ENCODE measurements at places on chromosomes 12 and 14. TPM values are rescaled to one million over a fixed set of nuclear protein-coding genes. Genes with fewer than 3 reads are reported as not detected.
A peak's percentile ranks its signal among the peaks of the same experiment; 100 is the strongest.

Gene CELA1
- total RNA-seq, result not detected

Gene NOPCHAP1
- 24.3 TPM for total RNA-seq

Gene ANKRD52
- total RNA-seq, result 60.3 TPM

Gene SLC38A1
- 144 TPM for total RNA-seq

Gene MYH6
- 0.04 TPM for total RNA-seq

Gene LRRC10
- total RNA-seq, result not detected

Gene LMNTD1
- not detected for total RNA-seq

Gene MSI1
- total RNA-seq, result 127 TPM

Gene OTUB2
- total RNA-seq, result 7.0 TPM

Gene KRT3
- total RNA-seq, result not detected

Gene ADAM21
- total RNA-seq, result 0.12 TPM

Gene FAM181A
- total RNA-seq, result not detected

Gene DAZAP2
- total RNA-seq, result 106 TPM

Gene LTBP2
- total RNA-seq, result 0.79 TPM

Gene TSPAN8
- total RNA-seq, result 0.33 TPM

Gene KRT6B
- total RNA-seq, result not detected

GRCh38 chr12:48169011-48169410 is 11.7 kb upstream of the ASB8 start:
- no peaks in the 10 kb centered on the region for H3K36me3 ChIP-seq
- no peak overlapping the region for H3K4me3 ChIP-seq
- no peak overlapping the region for H3K27ac ChIP-seq

- no peak overlapping the region for H3K4me3 ChIP-seq
- no peak for DNase-seq
- peaks cover under 1% of the 10 kb centered on the region for H3K36me3 ChIP-seq
- no peak overlapping the region for H3K27ac ChIP-seq
- no peaks in the 10 kb centered on the region for H3K27me3 ChIP-seq
Observed at GRCh38 chr12:12764824-12765223, 20.6 kb upstream of the APOLD1 start.

DNA sequence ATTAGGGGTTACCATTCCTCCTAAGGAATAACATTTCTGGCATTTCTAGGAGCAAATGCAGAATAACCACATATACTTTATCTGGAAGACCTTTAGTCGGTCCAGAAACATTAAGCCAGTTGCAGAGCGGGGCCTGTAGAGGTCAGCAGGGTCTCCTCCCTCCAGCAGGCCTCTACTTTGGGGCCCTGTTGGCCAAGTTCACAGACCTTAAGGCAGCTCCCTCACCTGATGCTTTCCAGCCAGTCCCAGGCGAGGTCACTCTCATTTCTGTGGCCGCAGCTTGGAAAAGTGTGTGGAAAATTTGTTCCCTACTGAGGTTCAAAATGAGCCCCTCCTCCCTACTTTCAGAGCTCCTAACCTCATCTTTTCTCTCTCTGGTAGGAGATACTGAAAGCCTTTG is 74.1 kb downstream of the ESR2 start:
- H3K36me3 ChIP-seq, result peaks cover 45% of the 10 kb centered on the region

GRCh38 chr14:95488376-95489213 is 27.9 kb downstream of the SYNE3 start:
- no peaks in the 10 kb centered on the region for H3K36me3 ChIP-seq
- peaks cover 4% of the 10 kb centered on the region for H3K27me3 ChIP-seq
- peaks cover 19% of the 10 kb centered on the region for H3K4me1 ChIP-seq
- no peak for DNase-seq

- H3K27me3 ChIP-seq, result no peaks in the 10 kb centered on the region
- H3K36me3 ChIP-seq, result no peaks in the 10 kb centered on the region
- DNase-seq, result no peak
- H3K4me1 ChIP-seq, result peaks cover 4% of the 10 kb centered on the region
Observed at GRCh38 chr12:76460807-76461206, 98.8 kb downstream of the OSBPL8 start.

GRCh38 chr12:109544955-109545531 is 28.3 kb downstream of the MMAB start:
- H3K27me3 ChIP-seq, result peaks cover 30% of the 10 kb centered on the region
- peaks cover 4% of the 10 kb centered on the region for H3K4me1 ChIP-seq
- H3K27ac ChIP-seq, result no peak overlapping the region
- no peak for DNase-seq

- peaks cover 41% of the 10 kb centered on the region for H3K36me3 ChIP-seq
- H3K27ac ChIP-seq, result no peak overlapping the region
- DNase-seq, result no peak
- H3K4me3 ChIP-seq, result no peak overlapping the region
Observed at GRCh38 chr14:39083127-39083526, 19.9 kb downstream of the SEC23A start.

- no peak overlapping the region for H3K4me3 ChIP-seq
- no peak overlapping the region for H3K27ac ChIP-seq
- H3K36me3 ChIP-seq, result peaks cover 4% of the 10 kb centered on the region
- DNase-seq, result no peak
- no peaks in the 10 kb centered on the region for H3K27me3 ChIP-seq
Observed at GRCh38 chr12:113201187-113202177, 16.0 kb downstream of the RITA1 start.

- no peaks in the 10 kb centered on the region for H3K27me3 ChIP-seq
- no peaks in the 10 kb centered on the region for H3K36me3 ChIP-seq
- H3K4me1 ChIP-seq, result peaks cover 30% of the 10 kb centered on the region
- peak overlapping the region; percentile 93 for H3K27ac ChIP-seq
- peak overlapping the region; percentile 84 for H3K4me3 ChIP-seq
Observed at GRCh38 chr14:103056322-103057027, 874 bp downstream of the CDC42BPB start.

DNA sequence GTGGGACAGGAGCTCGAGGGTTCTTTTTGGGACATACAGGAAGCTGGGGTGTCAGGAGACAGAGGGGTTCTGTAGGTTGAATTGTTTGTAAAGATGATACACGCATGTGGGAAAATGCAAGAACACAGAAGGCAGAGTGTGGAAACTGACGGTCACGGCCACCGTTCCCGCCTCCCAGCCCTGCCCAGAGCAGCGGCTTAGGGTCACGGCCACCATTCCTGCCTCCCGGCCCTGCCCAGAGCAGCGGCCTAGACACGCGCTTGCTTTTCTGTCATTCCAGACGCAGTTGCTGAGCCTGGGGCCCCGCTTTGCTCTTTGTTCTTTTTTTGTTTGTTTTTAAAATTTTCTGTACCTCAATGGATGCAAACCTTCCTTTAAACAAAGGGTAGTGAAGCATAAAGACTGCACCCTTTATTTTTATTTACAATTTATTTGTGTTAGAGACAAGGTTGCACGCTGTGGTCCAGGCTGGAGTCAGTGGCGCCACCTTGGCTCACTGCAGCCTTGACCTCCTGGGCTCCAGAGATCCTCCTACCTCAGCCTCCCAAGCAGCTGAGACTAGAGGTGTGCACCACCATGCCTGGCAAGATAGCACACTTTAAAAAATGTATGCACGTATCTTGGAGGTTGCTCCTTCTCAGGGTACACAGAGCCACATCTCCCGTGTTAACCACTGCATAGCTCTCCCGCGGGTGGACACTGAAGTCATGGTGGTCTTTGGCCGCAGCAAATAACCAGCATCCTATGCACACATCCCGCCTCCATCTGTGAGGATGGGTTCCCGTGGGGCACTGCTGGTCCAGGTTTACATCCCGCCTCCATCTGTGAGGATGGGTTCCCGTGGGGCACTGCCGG is 142.3 kb downstream of the ADGRD1 start:
- no peaks in the 10 kb centered on the region for H3K36me3 ChIP-seq
- H3K27ac ChIP-seq, result no peak overlapping the region
- H3K4me3 ChIP-seq, result no peak overlapping the region

- DNase-seq, result no peak
- no peak overlapping the region for H3K27ac ChIP-seq
- H3K4me1 ChIP-seq, result no peaks in the 10 kb centered on the region
- no peaks in the 10 kb centered on the region for H3K27me3 ChIP-seq
- H3K4me3 ChIP-seq, result no peak overlapping the region
Observed at GRCh38 chr12:29159661-29160060, 10.6 kb downstream of the FAR2 start.

GRCh38 chr12:117523971-117524370 is 162.5 kb upstream of the NOS1 start:
- H3K4me3 ChIP-seq, result no peak overlapping the region
- H3K27me3 ChIP-seq, result peaks cover 88% of the 10 kb centered on the region
- H3K4me1 ChIP-seq, result peaks cover 11% of the 10 kb centered on the region
- DNase-seq, result no peak

- no peak for DNase-seq
- no peak overlapping the region for H3K27ac ChIP-seq
- H3K27me3 ChIP-seq, result no peaks in the 10 kb centered on the region
Observed at GRCh38 chr12:97910559-97910958, 448.0 kb downstream of the RMST start.

- peak; percentile 26 for DNase-seq
- no peak overlapping the region for H3K4me3 ChIP-seq
- H3K36me3 ChIP-seq, result no peaks in the 10 kb centered on the region
Observed at GRCh38 chr12:103503546-103504480, 8.0 kb upstream of the C12orf42 start.

- H3K36me3 ChIP-seq, result no peaks in the 10 kb centered on the region
- no peak overlapping the region for H3K4me3 ChIP-seq
- no peaks in the 10 kb centered on the region for H3K27me3 ChIP-seq
Observed at GRCh38 chr12:79233341-79233781, 368.8 kb downstream of the SYT1 start.

GRCh38 chr12:128305336-128305892 is 38.4 kb downstream of the TMEM132C start:
- peaks cover 9% of the 10 kb centered on the region for H3K27me3 ChIP-seq
- no peaks in the 10 kb centered on the region for H3K36me3 ChIP-seq
- no peak overlapping the region for H3K27ac ChIP-seq
- DNase-seq, result no peak

DNA sequence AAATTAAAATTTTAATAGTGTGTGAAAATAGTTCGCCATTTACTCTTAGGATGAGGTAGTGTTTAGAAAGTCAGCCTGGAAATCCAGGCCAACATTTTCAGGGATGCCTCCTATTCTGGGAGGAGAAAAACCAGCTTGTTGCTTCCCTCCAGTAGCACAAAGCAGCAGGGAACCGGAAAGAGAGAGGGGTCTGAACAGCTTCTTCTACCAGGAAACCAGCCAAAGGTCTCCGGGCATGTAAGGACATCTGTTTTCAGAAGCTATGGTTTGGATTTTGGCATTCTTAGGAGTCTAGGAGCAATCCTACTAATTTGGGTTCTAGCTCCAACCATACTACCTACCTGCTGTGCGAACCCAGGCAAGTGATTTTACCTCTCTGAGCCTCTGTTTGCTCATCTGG is 85.3 kb downstream of the DPF3 start:
- peaks cover 19% of the 10 kb centered on the region for H3K27me3 ChIP-seq
- no peaks in the 10 kb centered on the region for H3K4me1 ChIP-seq
- H3K27ac ChIP-seq, result no peak overlapping the region
- no peak overlapping the region for H3K4me3 ChIP-seq

- DNase-seq, result no peak
- H3K4me3 ChIP-seq, result no peak overlapping the region
- no peaks in the 10 kb centered on the region for H3K36me3 ChIP-seq
- H3K27ac ChIP-seq, result no peak overlapping the region
- no peaks in the 10 kb centered on the region for H3K27me3 ChIP-seq
Observed at GRCh38 chr14:62364161-62364560, 601.9 kb downstream of the SNAPC1 start.

- no peaks in the 10 kb centered on the region for H3K36me3 ChIP-seq
- no peak for DNase-seq
- no peak overlapping the region for H3K27ac ChIP-seq
Observed at GRCh38 chr12:26231470-26231869, 36.1 kb downstream of the SSPN start.

- no peaks in the 10 kb centered on the region for H3K36me3 ChIP-seq
- DNase-seq, result no peak
Observed at GRCh38 chr12:45577844-45578399, 151.6 kb upstream of the ARID2 start.

- H3K27me3 ChIP-seq, result no peaks in the 10 kb centered on the region
- DNase-seq, result no peak
- H3K4me1 ChIP-seq, result peaks cover 6% of the 10 kb centered on the region
- peaks cover 20% of the 10 kb centered on the region for H3K36me3 ChIP-seq
Observed at GRCh38 chr12:32115404-32116104, 8.9 kb downstream of the BICD1 start.

DNA sequence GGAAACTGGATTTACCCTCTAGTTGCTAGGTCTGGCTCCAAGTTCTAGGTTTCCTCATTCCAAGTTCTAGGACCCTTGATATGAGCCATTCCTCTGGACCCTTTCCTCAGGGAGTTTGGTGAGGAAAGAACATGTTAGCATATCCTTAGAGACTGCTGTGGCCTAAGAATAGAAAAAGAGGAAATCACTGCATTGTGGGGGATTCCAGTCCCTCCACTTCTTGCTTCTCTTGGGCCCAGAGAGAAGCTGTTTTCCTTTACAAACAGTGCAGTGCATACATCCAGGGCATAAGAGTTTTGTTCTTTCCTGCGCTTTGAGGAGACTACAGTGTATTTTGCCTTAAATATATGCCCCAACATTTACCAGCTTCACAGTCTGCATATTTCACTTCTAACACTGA is 59.0 kb downstream of the LLPH start:
- H3K4me3 ChIP-seq, result no peak overlapping the region
- peaks cover 3% of the 10 kb centered on the region for H3K27me3 ChIP-seq
- no peak for DNase-seq
- no peaks in the 10 kb centered on the region for H3K4me1 ChIP-seq

DNA sequence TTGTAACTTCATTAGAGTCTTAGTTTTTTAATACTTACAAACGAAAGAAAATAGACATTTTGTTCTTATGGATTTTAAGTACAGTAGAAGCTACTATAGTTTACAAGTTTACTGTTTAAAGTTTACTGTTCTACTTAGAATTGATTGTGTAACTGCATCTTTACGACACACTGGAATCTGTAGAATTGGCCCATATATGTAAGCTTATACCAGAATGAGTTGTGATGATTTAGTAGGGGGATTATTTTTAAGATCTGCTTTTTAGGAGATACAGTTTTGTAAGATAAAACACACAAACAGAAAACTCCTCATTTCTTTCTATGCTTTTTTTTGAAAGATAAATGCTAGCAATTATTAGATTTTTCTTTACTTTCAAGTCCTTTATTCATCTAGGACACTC is 30.2 kb upstream of the NAV3 start:
- no peak overlapping the region for H3K27ac ChIP-seq
- no peaks in the 10 kb centered on the region for H3K4me1 ChIP-seq
- DNase-seq, result no peak
- peaks cover 1% of the 10 kb centered on the region for H3K36me3 ChIP-seq
- no peaks in the 10 kb centered on the region for H3K27me3 ChIP-seq

- no peak overlapping the region for H3K27ac ChIP-seq
- no peak for DNase-seq
- no peak overlapping the region for H3K4me3 ChIP-seq
- H3K4me1 ChIP-seq, result no peaks in the 10 kb centered on the region
- H3K36me3 ChIP-seq, result peaks cover 14% of the 10 kb centered on the region
- H3K27me3 ChIP-seq, result no peaks in the 10 kb centered on the region
Observed at GRCh38 chr12:132078190-132078589, 65.9 kb downstream of the DDX51 start.

- H3K36me3 ChIP-seq, result no peaks in the 10 kb centered on the region
- H3K4me3 ChIP-seq, result no peak overlapping the region
- no peaks in the 10 kb centered on the region for H3K27me3 ChIP-seq
- no peak overlapping the region for H3K27ac ChIP-seq
Observed at GRCh38 chr12:80472236-80472635, 28.2 kb downstream of the PTPRQ start.

GRCh38 chr14:73188501-73188911 is 48.8 kb upstream of the PAPLN start:
- DNase-seq, result no peak
- H3K27me3 ChIP-seq, result no peaks in the 10 kb centered on the region
- peaks cover 30% of the 10 kb centered on the region for H3K36me3 ChIP-seq
- no peak overlapping the region for H3K4me3 ChIP-seq

GRCh38 chr14:106840991-106841390 is 1314.6 kb downstream of the TMEM121 start:
- DNase-seq, result no peak
- H3K36me3 ChIP-seq, result peaks cover 4% of the 10 kb centered on the region
- H3K4me1 ChIP-seq, result no peaks in the 10 kb centered on the region
- no peak overlapping the region for H3K27ac ChIP-seq
- H3K4me3 ChIP-seq, result no peak overlapping the region

All from progenitor cell of endocrine pancreas (in vitro differentiated cells).